A549 treated with DMSO at 1 μM for 4 hours (cell line): ENCODE measurements at places on chromosomes 6 and 20. TPM values are rescaled to one million over a fixed set of nuclear protein-coding genes. Genes with fewer than 3 reads are reported as not detected.

The MPC1 gene
- 3.7 to 5.1 TPM (median 3.9 TPM) in 5 replicates for total RNA-seq

The EYS gene
- 0.05 to 0.08 TPM (median 0.05 TPM) in 3 of 5 replicates, not detected in the others for total RNA-seq

The ENPP1 gene
- total RNA-seq, result 1.1 to 2.3 TPM (median 1.5 TPM) in 5 replicates

The TPD52L1 gene
- 43.9 to 52.4 TPM (median 45.8 TPM) in 5 replicates for total RNA-seq

The C20orf202 gene
- 0.05 TPM in 1 of 5 replicates, not detected in the others for total RNA-seq

The ENPP3 gene
- total RNA-seq, result not detected in 5 replicates

The PRL gene
- not detected in 5 replicates for total RNA-seq

The TRIM15 gene
- 0.04 TPM in 1 of 5 replicates, not detected in the others for total RNA-seq

The CALHM6 gene
- 0.45 TPM in 1 of 5 replicates, not detected in the others for total RNA-seq

The ETV7 gene
- total RNA-seq, result 0.13 to 0.17 TPM (median 0.15 TPM) in 4 of 5 replicates, not detected in the other

The RAET1L gene
- total RNA-seq, result 0.18 to 0.58 TPM (median 0.36 TPM) in 5 replicates

The ZGPAT gene
- 24.0 to 30.5 TPM (median 27.2 TPM) in 5 replicates for total RNA-seq

The TINAG gene
- total RNA-seq, result not detected in 5 replicates

The SSR1 gene
- 71.5 to 84.7 TPM (median 78.0 TPM) in 5 replicates for total RNA-seq

The HRH3 gene
- not detected in 5 replicates for total RNA-seq

The GHRH gene
- not detected in 5 replicates for total RNA-seq

The SMOC2 gene
- not detected in 5 replicates for total RNA-seq

The FAXC gene
- total RNA-seq, result 6.3 to 8.8 TPM (median 6.8 TPM) in 5 replicates

The SEMG1 gene
- not detected in 5 replicates for total RNA-seq

The GLP1R gene
- total RNA-seq, result not detected in 5 replicates
